ENCODE measurements at places on chromosomes 4 and X.

GRCh38 chr4:142405695-142406498 is 440.2 kb downstream of the INPP4B start:
- no peak for DNase-seq

- DNase-seq = no peak
Observed at GRCh38 chr4:31877429-31877828, 1157.3 kb downstream of the PCDH7 start.

- DNase-seq = no peak
Observed at GRCh38 chr4:26120098-26120825, 200.6 kb upstream of the RBPJ start.

DNA sequence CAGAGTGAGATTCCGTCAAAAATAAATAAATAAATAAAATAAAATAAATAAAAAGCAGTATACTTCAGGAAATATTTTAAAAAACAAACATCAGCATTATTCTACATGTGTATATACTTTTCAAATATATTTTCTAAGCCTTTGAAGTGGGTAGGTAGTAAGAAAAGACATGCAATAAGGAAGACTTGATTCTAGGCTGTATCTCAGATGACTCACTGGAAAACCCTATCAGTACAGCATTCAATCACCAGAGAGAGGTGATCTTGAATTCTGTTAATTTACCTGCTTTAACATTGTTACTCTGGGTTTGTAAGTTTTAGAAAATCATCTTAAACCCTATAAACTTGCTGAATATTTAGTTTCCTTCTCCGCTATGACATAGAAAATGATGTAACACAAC is 106.6 kb upstream of the NAP1L5 start:
- DNase-seq = no peak

DNA sequence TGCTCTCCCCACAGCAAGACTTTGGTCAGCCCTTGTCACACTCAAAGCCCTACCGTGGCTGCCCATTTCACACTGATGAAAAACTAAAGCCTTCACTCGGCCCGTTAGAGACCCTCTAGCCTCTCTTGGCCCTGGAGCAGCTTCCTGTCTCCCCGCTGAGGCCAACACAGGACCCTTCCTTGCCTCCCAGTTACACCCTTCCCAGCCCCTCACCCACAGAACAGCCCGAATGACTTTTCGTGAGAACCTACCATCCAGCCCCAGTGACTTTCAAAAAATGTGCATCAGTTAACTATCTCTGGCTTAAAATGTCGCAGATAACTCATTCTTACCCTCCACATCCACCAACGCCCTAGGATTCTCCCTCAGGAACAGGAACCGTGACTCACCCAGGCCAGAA is 756 bp upstream of the TAF9B start:
- no peak for DNase-seq

GRCh38 chr4:114558446-114559020 is 40.1 kb upstream of the UGT8 start:
- DNase-seq = no peak

DNA sequence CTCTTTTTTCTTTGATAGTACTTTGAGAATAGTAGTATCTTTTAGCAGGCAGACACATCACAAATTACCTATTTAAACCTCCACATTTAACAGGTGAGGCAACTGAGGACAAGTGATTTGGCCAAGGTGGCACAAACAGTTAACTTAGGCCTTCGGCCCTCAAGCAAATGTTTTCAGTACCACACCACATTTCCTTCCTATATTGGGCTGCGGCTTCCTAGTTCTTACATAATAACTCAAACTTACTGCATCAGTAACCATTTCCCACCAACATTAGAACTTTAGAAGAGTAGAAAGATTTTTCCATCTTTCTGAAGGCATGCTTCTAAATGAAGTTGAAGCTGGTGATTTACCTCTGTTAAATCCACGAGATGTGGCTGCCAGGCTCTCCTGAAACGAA is 63.2 kb upstream of the SLC4A4 start:
- no peak for DNase-seq

DNA sequence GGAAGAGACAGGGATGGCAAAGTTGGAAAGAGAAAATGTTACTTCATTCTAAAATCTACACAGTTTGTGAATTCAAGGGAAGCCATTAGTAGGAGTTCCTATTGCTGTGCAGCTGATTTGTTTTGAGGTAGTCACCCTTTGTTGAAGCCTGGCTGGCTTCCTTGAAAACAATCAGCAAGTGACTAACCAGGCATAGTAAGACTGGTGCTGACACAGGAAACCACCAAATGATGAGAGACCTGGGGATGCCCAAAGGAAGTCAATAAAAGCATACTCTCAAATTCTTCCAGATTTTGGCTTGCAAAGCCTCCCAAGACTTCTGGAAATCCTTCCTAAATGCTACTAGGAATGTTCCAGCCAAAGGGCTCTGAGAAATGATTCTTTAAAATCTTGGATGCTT is 23.9 kb upstream of the PRDM8 start:
- DNase-seq = no peak

GRCh38 chrX:81414630-81415029 is 212.7 kb downstream of the SH3BGRL start:
- DNase-seq = no peak

Data from midbrain (tissue), 1 donor.